CD4-positive, alpha-beta T cell (primary cell): ENCODE measurements at places on chromosomes 2 and 18.

- DNase-seq, result no peak
These were observed 683.2 kb downstream of the SATB2 start for GRCh38 chr2:198774576-198774975.

DNA sequence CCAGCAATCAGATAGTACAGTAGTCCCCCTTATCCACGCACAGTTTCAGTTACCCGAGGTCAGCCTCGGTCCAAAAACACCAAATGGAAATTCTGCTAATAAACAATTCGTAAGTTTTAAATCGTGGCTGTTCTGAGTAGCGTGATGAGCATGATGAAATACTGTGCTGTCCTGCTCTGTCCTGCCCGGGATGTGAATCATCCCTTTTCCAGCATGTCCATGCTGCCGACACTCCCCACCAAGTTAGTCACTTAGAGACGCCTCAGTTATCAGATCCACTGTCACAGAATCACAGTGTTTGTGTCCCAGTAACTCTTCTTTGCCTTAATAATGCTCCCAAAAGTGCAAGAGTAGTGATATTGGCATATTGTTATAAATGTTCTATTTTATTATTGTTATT is 62.1 kb downstream of the MEX3C start:
- no peak for DNase-seq

GRCh38 chr2:135851858-135852257 is 14.9 kb upstream of the LCT start:
- no peak for DNase-seq

DNA sequence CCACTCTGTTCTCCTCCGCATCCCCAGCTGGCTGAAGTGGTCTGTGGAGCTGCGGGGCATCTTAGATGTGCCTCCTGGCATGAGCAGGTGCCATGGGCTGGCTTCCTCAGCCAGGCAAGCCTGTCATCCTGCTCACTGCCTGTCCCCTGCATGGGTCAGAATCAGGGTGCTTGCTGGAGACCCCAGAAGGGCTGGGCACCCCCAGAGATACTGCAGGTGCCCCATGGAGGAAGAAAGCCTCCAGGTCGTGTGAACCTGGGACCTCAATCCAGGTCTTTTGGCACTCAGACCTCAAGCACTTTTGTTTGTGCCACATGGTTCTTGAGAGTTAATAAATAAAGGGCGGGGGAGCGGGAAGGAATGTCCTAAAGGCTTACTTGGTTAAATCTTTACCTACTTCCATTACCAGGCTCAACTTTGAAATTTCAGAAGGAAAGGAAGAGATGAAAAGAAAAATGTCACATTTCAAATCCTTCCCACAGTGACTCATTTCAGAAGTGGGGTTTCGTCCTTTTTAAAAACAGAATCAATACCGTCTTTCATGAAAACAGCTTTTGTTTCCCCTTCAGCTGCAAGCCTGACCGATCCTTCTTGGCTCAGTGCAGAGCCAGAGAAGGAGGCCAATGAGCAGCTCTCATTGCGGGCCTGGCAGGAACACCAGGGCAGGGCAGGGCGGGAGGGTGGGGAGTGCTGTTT is 69.9 kb downstream of the RHOB start:
- no peak for DNase-seq

GRCh38 chr18:22703883-22704585 is 229.1 kb upstream of the RBBP8 start:
- no peak for DNase-seq
